Stimulated activated naive CD4-positive, alpha-beta T cell treated with Interleukin-2 at 50 U/mL for 16 hours (primary cell): ENCODE measurements at places on chromosomes 4 and X.

DNA sequence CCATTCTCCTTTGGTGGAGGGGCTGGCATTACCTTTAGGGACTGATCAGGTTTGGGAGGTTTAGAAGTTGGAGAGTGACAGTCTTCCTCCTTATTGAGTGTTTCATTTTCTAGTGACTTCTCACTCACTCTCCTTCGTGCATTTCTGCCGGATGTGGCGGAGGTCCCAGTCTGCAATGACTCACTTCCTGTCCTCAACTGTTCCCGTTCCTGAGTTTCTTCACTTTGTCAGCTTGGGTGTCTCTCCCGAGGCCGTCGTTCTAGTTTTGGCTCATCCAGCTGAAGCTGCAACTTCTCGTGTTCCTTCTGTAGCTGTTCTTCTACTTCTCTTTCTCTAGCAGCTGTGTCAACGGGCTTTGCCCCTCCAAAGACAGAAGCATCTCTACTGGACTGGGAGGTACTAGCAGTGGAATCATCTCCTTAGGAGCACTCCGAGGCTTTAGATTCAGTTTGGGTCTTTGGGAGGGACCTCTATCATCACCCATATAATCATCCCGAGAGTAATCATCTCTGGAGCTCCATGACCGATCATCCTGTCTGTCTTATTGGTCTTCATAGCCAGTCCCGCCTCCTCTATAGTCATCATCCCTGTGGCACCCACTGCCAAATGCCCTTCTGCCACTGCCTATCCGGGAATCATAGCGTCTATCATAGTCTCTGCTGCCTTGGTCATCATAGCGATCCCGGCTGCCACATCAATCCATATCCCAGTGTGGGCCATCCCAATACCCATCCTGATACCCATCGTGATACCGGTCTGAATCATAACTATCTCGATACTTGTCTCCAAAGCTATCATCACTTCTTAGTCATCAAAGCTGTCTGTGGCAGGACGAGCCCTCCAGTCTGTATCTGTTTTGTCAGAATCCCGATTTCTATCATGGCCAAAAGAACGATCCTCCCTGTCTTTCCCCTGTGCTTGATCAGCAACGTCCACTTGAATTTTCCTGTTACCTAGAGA is 35.3 kb upstream of the VSIG4 start:
- DNase-seq, result peak; percentile 8

DNA sequence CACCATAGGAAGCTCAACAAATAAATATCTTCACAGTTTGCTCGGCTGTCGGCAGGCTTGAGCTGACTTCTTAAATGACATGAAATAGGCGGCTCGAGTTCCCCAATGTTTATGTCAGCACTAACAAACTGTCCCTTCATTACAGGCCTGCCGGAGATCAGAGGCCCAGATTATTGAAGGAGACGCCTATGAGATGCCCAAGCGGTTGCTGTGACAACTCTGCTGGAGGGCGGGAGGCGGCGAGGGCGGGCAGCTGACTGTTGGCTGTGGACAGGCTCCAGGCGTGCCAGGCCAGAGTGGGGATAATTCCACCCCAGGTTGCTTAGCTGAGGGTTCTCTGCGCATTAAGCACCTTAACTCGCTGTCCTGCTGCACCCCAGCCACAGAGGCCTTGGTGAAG is 39.2 kb upstream of the MSX1 start:
- no peak for DNase-seq

GRCh38 chrX:14872355-14872754 is 514 bp downstream of the FANCB start:
- no peak for DNase-seq

GRCh38 chr4:101888472-101888871 is 97.9 kb downstream of the BANK1 start:
- DNase-seq, result no peak

- DNase-seq, result no peak
Measured at GRCh38 chr4:173524218-173525117, 5.6 kb downstream of the HAND2 start.

DNA sequence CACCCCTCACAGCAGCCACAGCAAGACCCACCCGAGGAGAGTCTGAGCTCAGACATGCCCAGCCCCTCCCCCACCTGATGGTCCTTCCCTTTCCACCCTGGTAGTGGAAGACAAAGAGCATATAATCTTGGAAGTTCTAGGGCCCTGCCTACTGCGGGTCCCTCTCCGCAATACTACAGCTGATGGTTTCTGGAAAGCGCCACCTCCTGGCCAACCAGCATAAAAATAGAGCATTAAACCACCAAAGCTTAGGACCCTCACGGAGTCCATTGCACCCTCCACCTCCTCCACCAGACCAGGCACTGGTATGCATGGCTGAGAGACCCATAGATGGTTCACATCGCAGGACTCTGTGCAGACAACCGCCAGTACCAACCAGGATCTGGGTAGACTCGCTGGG is 78.2 kb downstream of the SH3BGRL start:
- no peak for DNase-seq

DNA sequence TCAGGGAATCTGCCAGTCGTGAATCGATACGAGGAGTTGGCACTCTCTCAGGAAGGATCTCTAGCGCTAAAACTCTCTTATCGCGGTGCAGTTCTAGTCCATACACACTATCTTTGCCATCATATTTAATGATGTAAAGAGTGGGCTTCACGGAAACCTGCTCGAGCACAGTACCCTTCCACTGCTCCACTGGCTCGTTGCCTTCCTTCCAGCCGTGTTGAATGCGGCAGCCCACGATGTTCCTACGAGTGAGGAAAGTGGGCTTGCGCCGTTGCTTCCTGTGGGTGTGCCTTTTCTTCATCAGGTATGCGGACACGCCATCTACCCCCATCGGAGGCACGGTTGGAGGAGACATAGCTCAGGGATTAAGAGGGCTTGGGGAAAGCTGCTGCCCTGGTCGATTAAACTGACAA is 661 bp downstream of the SPIN4 start:
- DNase-seq, result peak; percentile 10

GRCh38 chr4:56671860-56672259 is 9.2 kb downstream of the HOPX start:
- no peak for DNase-seq

- DNase-seq, result no peak
Measured at GRCh38 chr4:25814301-25815136, 48.3 kb downstream of the SEL1L3 start.

GRCh38 chr4:156303708-156304107 is 350.0 kb upstream of the CTSO start:
- DNase-seq, result no peak

DNA sequence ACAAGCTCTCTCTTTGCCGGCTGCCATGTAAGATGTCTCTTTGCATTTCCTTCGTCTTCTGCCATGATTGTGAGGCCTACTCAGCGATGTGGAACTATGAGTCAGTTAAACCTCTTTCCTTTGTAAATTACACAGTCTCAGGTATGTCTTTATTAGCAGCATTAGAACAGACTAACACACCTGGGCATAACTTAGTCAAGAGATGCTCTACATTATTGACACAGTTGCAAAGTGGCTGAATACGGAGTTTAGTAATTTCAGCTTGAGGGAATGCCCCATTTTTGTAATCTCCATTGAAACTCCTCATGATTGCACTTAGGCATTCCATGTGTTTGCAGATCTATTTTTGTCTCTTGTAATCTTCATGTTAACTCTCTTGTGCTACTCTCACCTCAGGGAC is 299.5 kb upstream of the HAND2 start:
- DNase-seq, result no peak

DNA sequence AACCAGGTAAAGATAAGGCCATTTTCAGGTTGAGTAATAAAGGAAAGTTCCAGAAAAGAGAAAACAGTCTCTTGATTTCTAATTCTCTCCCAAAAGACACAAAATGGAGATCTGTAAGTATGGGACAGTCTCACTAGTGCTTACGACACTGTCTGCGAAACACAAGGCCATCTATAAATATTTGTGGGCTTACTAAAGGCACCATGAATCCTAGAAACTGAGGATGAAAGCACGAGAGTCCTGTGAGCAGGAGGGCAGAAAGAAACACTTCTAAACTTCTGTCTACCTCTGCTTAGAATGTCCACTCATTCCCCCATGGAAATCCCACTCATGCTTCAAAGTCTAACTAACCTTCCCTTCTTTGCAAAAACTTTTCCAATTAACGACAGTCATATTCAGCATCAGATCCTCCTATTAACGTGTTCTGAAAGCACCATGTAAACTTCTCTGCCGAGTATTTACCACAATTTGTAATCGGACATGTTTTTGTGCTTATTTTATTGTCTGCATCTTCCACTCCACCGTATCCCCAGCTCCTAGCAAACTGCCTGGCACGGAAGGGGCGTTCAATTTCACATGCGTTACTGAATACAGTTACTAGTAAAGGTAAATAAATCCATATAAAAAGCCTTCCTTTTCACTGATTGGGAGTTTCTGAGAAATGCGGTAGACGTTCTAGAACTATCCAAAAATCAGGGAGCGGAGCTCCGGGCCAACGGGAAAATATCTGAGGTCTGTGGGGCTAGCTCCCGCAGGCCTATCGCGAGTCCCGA is 665 bp downstream of the PSMD10 start:
- DNase-seq, result no peak

GRCh38 chr4:2909583-2909982 is 53.6 kb downstream of the NOP14 start:
- no peak for DNase-seq

DNA sequence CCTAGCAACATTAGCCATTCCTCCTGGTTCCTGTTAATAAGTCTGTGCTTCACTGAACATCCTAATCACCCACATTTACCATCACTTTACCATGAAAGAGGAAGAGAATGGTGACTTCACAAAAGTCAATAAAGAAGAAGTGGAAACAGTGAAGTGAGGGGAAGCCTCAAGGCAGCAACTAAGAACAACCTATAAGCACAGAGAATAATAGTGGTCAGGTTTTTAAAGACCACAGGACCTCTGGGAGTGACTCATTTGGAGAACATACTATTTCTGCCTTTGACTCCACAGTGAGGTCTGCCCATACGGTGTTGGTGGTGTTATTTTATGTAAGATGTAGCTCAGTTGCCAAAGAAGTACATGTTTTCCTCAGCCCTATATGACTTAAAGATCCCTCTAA is 86.0 kb upstream of the TET2 start:
- no peak for DNase-seq

DNA sequence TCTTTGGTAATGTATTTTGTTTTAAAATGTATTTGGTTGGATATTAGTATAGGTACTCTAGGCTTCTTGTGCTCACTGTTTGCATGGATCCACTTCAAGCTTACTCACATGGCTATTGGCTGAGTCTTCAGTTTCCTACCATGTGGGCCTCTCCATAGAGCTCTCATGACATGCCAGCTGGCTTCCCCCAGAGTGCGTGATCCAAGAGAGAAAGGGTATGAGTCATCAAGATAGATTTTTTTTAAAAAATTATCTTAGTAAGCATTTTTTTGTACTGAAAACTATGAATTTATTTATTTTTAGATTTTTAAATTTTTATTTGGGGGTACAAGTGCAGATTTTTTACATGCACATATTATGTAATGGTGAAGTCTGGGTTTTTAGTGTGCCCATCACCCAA is 219.1 kb upstream of the AMOT start:
- no peak for DNase-seq

DNA sequence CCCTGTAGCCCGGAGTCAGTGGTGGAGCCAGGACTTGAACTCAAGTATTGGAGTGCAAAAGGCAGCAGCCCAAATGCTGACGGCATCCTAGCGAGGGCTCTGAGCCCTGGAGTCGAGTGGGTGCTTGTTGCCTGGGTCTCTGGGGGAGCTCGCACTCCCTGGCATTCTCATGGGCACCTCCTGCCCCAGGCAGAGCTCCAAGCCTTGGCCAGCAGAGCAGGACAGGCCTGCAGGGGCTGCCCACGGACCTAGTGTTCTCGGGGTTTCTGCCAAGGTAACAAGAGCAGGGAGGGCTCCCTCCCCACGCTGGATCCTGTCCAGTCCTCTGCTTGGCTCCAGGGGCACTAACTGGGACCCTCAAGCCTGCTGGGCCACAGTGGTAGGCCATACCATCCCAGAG is 17.6 kb upstream of the WFS1 start:
- no peak for DNase-seq

DNA sequence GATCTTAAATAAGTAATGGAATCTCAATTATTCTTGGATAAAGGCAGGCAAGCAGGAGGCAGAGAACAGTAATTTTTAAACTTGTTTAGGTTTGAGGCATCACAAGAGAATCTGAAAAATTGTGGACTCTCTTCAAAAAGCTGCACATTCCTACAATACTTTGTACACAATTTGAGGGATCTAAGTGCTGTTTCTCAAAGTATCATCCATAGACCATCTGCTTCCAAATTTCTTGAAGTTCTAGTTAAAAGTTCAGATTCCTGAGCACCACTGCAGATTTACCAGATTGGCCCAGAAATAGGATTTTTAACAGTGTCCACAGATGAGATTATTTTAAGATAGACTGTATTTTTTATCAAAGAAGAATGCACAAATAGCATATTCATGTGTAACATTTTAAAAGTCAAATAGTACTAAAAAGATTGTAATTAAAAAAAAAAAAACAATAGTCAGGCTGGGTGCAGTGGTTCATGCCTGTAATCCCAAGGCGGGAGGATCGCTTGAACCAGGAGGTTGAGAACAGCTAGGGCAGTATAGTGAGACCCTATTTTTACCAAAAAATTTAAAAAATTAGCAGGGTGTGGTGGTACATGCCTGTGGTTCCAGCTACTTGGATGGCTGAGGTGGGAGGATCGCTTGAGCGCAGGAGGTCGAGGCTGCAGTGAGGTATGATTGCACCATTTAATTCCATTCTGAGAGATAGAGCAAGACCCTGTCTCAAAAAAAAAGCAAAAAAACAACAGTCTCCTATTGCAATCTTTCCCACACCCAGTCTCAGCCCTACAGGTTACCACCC is 14.2 kb upstream of the FNIP2 start:
- DNase-seq, result no peak

DNA sequence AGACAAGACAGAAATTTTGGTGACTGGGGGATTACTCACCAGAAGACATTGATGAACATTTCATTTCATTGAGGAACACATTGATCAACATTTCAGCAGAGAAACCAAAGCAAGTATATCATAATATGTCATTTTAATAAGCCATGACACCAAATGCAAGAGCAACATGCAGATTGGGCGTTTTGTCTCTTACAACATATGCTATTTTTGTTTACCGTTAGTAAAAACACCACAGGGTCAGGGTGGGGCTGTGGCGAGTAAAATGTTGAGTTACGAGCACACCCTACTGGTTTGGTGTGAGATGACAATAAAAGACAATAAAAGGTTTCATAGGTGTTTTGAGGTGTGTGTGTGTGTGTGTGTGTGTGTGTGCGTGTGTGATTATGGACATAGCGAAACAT is 294.5 kb downstream of the PDGFC start:
- DNase-seq, result no peak

GRCh38 chrX:118536687-118537461 is 41.3 kb downstream of the DOCK11 start:
- peak; percentile 22 for DNase-seq

DNA sequence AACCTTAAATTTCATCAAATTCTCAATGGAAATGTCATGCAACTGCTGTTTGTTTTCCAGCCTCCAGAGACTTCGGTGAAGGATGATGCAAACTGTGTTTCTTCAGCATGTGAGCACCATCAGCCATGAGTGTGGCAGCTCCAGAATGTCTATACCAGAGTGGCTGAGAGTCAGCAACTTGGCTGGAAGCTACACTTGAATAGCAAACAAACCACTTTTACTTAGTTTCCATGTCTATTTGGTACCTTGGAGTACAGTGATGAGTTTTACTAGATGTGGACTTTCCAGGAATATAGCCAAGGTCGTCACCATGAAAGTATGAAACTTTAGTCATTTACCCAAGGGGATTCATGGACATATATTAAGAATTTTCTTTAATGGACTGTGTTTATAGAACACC is 4.3 kb upstream of the IL21 start:
- no peak for DNase-seq

- DNase-seq, result no peak
Measured at GRCh38 chr4:73573794-73574528, 46.3 kb downstream of the RASSF6 start.

GRCh38 chr4:44738615-44739014 is 12.3 kb upstream of the GNPDA2 start:
- no peak for DNase-seq
